Activated T-helper 17 cell treated with anti-CD3 and anti-CD28 coated beads, Interleukin-2, amount 50 U/mL, for 72 hours (primary cell): ENCODE measurements at places on chromosomes 5 and 9.

DNA sequence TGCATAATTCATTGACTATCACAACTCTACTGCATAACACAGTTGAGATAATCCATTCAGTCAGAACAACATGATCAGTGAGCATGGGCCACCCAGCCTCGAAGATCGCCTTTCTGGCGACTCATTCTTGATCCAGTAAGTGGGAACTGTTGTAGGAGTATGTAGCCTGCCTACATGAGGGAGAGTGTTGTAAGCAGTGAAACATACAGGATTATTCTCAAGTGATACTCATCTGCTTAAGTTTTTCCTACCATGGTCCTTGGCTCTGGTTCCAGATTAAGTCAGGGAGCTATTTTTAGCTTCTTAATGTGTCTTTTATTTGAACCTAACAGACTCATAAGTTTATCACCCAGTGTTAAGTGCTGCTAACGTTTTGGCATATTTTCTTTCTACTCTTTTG, 44.0 kb downstream of the TNPO1 start:
- ATAC-seq, result peak; percentile 43

DNA sequence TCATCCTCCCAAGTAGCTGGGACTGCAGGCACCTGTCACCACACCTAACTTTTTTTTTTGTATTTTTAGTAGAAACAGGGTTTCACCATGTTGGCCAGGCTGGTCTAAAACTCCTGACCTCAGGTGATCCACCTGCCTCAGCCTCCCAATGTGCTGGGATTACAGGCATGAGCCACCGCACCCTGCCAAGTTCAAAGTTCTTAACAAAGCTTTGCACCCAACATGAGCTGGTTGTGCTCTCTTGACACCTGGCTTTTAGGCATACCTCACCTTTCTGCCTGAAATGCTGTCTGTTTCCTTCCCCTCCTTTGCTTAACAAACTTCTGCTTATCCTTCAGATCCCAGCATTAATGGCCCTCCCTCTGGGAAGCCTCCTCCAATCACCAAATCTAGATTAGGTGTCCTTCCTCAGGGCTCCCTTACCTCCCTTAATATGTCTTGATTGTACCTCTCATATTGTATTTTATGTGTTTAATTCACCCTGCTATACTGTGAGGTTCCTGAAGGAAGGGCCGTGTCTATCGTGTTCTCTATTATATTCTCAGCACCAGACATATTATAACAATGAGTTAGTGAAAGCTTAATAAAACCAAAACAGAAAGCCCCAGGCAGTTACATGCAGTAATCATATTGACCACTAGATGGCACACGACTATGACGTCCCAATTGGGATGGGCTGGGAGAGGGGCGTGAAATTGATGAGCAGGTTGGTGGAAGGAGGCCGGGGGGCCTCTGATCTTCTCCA, 62.9 kb upstream of the PPARGC1B start:
- peak; percentile 26 for ATAC-seq

DNA sequence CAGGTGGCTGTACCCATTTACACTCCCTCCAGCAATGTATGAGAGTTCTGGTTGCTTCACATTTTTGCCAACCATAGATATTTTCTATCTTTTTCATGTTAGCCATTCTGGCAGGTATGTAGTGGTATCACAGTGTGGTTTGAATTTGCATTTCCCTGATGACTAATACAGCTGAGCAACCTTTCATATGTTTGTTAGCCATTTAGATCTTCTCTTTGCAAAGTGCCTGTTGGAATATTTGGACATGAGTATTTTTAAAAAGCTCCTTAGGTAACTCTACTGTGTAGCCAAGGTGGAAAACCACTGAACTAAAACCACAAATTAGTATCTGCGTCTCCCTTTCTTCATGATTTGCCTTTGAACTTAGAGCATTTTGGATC, 31.9 kb downstream of the IRF1 start:
- peak; percentile 74 for ATAC-seq

GRCh38 chr5:96661855-96662724, at the start of gene CAST:
CAST (plus strand) TSS chr5:96662376; CDS start chr5:96662423, 47 bp downstream.
- ATAC-seq, result peak; percentile 74

- no peak for ATAC-seq
Measured at GRCh38 chr5:173454736-173455598, 126.8 kb upstream of the STC2 start.

- ATAC-seq, result peak; percentile 94
Measured at GRCh38 chr5:156402387-156402921, 75.5 kb downstream of the SGCD start.
